ENCODE measurements at places on chromosomes 1 and 21.

- DNase-seq: peak; percentile 23
Measured at GRCh38 chr1:41812051-41812450, 106.7 kb downstream of the HIVEP3 start.

- no peak for DNase-seq
Measured at GRCh38 chr21:44880405-44881197, 7.1 kb upstream of the PTTG1IP start.

DNA sequence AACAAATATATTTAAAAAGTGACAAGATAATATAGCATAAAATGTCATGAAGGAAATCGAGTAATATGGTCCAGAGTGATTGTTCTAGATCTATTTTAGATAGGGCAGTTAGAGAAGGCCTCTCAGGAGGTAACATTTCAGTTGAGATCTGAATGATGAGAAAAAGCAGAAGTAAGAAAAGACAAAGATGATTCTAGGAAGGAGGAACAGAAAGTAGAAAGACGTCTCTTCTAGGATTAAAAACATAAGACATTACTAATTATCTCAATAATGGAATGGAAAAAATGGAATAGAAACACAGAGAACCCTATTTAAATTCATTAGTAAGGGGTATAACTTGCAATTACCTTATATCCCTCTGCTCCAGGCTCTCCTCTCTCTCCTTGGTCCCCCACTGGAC, 130.0 kb upstream of the ZNHIT6 start:
- DNase-seq: no peak

DNA sequence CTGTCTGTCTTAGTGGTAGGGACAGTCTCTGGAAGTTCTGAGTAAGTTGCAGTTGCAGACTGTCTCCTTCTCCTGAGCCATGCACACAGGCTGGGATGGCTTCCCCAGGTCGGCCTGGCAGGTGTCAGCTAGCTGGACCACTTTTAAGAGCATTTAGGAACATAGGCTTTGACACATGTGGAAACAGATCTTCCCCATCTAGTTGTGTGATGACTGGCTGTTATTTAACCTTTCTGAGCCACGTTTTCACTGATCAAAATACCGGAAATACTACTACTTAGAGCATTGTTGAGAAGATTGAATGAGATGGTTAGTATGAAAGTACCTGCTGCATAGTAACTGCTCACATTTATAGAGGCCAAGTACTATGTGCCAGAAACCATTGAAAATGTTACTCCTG, 6.2 kb upstream of the MAPKAPK2 start:
- DNase-seq: no peak

GRCh38 chr1:62744611-62745577, 39.0 kb upstream of the ATG4C start:
- no peak for DNase-seq

DNA sequence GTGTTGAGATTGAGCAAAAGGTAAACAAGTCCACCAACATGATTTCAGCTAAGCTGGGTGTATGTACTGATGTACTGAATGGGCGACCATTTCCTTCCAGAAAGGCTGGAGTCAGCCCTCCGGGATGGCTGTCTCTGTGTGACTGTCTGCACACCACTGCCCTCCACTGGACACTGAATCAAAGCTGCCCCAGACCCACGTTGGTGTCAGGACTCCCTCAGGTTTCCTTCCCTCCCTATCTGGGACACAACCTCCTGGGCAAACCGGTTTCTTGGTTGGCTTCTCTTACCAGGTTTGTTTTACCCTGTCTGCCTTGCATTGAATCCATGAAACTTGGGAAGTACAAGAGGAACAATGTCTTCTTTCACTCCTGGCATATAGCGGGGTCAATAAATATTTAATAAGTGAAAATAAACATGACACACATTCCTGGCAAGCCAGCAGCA, 5.3 kb upstream of the SRP9 start:
- no peak for DNase-seq

GRCh38 chr1:48221122-48221521, 1.4 kb upstream of the SLC5A9 start:
- DNase-seq: no peak

DNA sequence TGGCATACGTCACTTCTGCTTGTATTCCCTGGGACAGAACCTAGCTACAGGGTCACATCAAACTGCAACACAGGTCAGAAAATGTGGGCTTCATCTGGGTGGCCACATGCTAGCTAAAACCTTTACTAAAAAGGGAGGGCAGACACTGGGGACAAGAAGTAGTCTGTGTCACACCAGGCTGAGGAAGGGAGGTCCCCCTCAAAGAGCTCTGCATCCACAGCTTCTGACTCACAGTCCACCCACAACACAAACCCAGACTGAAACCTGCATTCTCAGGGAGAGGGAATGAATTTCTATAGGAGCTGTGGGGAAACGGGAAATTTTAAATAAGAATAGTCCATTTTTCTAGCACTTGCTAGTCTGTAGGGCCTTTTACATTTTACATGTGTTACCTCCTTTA, 16.2 kb downstream of the OLIG2 start:
- no peak for DNase-seq
